Urinary bladder (tissue), 4 donors: ENCODE measurements at places on chromosomes 3 and 15.

DNA sequence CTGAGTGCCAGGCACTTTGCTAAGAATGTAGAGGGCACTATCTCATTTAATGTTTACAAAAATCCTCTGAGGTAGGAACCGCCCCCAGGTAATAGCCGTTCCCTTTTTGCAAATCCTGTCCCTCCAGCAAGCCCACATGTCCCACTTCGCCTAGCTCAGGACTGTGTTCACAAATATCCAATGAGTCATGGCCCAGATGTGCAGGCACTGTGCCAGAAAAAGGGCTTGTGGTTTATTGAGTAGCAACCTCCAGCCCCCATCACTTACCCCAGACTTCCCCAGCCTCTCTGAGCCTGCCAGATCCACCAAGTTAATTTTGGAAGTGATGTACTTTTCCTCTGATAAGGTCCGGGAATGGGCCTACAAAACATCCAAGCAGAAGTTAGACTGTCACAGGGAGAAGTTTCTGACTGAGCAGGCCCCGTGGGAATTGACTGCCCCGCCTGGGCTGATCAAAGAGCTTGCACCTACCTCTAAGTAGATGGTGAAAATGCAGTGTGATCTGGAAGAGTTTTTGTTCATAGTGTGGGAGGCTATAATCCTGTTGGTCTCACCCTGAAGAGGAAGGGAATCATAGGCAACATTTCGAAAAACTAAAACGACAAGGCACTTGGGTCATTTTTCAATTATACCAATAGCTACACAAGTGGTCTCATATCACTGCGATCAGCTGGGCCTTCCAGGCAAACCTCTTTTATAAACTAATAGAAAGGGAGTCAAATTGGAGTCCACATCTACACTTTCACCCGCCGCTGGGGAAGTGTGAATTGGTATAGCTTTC lies 15.7 kb downstream of the KIF9 start:
- DNase-seq, result no peak

DNA sequence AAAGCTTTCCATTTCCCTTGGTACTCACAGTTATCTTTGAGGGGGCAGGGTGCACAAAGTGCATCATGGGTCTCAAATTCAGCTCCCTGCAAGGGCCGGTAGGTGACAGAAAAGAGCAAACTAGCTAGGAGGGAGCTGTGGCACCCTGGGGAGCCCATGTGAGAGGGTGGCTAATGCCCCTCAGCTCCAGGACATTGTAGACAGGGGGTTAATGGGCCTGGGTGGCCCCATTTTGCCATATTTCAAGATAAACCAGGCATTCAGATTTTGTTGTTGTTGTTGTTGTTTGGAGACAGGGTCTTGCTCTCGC lies 3.7 kb upstream of the SLC6A6 start:
- no peak for DNase-seq

GRCh38 chr15:67922971-67923945 lies 83.4 kb upstream of the RNU6-1 start:
- DNase-seq, result no peak

DNA sequence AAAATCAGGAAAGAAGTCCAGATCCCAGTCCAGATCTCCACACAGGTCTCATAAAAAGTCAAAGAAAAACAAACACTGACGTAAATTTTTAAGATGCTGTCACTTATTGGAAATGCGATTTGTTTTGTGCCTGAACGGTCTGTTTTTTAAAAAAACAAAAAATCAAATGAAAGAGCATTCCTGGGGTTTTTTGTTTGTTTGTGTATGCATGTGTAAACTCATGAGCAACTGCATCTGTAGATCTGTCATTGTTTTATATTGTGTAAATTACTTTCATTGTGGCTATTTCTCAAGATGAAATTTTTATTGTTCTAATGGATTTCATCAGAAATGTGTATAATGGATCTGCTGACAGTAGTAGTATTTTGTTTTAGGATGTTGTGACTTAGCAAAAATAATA lies 55.0 kb downstream of the U2SURP start:
- no peak for DNase-seq

DNA sequence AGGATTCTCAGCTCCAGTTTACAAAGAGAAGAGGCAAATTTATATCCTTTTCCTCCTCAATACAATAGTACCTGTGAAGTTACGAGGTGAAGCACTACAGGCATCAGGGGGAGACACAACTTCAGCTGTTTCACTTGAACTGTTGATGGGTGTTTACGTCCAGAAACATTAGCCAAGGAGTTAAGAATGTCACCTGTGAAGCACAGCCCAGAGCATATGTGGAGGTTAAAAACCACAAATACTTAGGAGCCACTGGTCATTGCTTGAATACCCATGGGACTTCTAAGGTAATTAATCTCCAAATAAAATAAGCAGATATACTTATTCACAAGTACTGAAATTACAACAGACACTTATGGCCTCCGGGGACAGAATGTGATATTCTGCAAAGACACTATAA lies 246.5 kb downstream of the ULK4 start:
- no peak for DNase-seq

- DNase-seq, result no peak
These were observed 13.9 kb upstream of the MGLL start for GRCh38 chr3:127835993-127836882.

DNA sequence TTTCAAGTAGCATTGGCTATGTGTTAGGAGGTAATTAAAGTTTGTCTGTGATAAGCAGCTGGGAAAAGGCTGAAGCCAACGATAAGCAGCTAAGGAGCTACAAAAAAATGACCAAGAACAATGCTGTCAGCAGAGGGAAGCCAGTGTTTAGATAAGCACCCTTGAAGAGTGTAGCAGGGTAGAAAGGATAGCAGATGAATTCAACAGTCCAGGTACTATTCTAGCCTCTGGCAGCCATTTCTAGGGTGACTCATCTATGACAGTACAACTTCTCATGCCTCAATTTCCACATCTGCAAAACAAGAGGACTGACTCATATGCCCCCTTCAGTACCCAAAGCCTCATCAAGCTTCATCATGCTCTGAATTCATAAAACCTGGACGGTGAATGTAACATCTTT lies 617.6 kb upstream of the UBE2E2 start:
- DNase-seq, result no peak

GRCh38 chr15:71686221-71687050 lies 123.9 kb upstream of the NR2E3 start:
- DNase-seq, result no peak
